ENCODE measurements at places on chromosomes 12 and 14.

DNA sequence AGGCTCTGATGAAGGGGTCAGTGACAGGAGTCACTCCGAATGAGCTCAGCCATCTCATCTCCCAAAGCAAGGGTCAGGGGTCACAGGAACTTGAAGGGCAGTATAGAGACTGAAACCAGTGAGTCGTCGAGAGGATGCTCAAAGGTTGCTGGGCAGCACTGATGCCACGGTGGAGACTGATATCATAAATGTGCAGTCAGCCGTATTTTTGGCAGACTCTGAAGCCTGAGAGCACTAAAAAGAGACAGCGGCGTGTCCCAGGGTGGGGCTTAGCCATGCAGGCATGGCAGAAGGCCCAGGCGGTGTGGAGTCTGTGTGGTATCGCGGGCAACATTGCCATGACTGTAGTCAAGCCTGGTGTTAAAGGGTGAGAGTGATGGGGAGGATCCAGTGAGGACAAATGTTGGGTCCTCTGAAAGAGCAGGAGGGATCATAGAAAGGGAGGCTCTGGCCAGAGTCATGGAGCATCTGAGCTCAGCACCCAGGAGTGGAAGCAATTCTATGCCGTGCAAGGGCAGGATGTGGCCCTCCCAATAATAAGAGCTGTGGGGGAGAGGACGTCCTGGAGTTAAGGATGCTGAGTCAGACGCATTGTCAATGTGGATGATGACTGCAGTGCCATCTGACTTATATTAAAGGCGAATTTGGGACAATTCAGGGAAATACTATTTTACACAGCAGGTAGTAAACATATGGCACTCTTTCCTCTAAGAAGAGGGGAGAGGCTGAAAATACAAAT, 241.2 kb upstream of the FKBP4 start:
- DNase-seq, result no peak

DNA sequence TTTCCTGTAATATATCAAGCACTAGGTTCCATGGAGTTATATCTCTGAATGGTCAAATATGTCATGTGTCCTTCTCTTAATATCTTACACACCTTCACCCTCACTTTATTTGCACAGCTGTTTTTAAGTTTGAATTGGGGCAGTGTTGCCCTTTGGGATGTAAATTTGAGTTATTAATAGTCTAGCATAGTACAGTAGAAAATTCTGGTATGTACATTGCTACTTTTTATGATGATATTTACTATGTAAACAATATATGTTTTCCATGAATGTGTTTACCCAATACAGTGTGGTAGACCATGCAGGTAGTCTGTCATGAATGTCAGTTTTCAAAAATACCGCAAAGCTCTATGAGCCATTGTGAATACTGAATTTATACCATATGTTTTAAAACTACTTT, 50.5 kb downstream of the METTL25 start:
- DNase-seq, result no peak

- DNase-seq, result no peak
Observed at GRCh38 chr12:68012712-68013111, 23.5 kb downstream of the IFNG-AS1 start.

DNA sequence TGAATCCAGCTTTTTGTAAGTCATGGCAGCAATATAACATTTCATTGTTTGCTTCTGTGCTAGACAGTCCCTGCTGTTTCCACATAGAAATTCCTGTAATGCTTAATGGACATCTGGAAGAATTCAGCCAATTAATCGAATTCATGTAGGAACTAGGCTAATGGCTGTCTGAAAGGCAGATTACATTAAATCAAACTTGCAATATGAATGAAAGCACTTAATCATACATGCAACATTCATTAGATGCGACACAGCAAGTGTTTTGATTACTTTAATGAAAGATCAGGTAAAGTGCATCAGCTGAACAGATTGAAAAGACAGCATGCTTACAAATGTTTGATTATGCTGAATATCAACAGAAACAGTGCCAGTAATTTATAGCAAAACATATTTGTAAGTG, 24.1 kb upstream of the INSM2 start:
- no peak for DNase-seq

GRCh38 chr12:120077260-120077659, 39.3 kb downstream of the RAB35 start:
- DNase-seq, result no peak

- no peak for DNase-seq
Observed at GRCh38 chr12:65526311-65526710, 247.8 kb downstream of the MSRB3 start.

DNA sequence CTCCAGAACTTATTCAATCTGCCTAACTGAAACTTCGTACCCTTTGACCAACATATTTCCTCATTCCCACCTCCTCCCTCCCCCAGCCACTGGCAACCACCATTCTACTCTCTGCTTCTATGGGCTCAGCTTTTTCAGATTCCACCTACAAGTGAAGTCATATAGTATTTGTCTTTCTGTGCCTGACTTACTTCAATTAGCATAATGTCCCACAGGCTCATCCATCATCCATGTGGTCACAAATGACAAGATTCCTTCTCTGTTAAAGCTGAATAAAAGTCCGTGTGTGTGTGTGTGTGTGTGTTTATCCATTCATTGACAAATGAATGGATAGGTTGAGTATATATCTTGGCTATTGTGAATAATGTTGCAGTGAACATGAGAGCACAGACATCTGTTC, 1.3 kb upstream of the C14orf39 start:
- no peak for DNase-seq

DNA sequence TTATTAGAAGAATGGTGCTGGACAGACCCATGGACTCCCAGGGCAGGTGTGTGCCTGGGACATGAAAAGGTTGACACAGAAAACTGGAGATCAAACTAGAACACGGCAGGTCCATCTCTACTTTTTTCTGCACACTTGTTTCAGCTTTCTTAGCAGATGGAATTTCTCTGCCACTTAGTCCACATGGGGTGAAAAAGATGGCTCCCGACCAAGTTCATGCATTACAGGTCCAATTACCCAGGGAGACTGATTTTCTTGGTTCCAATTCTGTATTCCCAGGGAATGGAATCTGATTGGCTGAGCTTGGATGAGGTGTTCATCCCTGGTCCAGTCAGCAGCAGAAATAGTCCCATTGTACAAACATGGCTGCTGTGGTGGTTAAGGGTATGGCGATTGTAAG, 238.9 kb upstream of the SRRM4 start:
- no peak for DNase-seq

- DNase-seq, result no peak
Observed at GRCh38 chr12:23810329-23810902, 139.1 kb downstream of the SOX5 start.

- DNase-seq, result no peak
Observed at GRCh38 chr14:58278177-58278576, 20.2 kb upstream of the ARID4A start.

DNA sequence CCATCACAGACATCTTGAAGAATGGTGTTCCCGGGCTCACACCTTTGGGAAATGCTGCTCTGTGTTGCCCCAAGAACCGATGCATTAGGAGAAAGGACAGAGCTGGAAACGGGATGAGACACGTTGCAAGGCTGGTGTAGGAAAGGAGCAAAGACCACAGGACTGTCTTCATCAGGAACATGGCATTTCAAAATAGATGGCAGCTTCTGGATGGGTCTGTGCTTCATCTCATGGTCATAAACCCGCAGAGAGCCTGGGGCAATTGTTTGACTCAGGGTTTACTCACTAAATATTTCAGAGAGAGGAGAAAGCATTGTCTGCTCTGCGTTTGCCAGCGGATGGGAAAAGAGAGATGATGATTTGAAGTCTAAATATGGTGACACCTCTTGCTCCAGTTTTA, 76.3 kb downstream of the CACNA1C start:
- DNase-seq, result no peak

All from cerebellar nuclear complex (tissue), 1 donor.